ENCODE measurements at places on chromosomes 7 and 10.
A peak's percentile ranks its signal among the peaks of the same experiment; 100 is the strongest.

DNA sequence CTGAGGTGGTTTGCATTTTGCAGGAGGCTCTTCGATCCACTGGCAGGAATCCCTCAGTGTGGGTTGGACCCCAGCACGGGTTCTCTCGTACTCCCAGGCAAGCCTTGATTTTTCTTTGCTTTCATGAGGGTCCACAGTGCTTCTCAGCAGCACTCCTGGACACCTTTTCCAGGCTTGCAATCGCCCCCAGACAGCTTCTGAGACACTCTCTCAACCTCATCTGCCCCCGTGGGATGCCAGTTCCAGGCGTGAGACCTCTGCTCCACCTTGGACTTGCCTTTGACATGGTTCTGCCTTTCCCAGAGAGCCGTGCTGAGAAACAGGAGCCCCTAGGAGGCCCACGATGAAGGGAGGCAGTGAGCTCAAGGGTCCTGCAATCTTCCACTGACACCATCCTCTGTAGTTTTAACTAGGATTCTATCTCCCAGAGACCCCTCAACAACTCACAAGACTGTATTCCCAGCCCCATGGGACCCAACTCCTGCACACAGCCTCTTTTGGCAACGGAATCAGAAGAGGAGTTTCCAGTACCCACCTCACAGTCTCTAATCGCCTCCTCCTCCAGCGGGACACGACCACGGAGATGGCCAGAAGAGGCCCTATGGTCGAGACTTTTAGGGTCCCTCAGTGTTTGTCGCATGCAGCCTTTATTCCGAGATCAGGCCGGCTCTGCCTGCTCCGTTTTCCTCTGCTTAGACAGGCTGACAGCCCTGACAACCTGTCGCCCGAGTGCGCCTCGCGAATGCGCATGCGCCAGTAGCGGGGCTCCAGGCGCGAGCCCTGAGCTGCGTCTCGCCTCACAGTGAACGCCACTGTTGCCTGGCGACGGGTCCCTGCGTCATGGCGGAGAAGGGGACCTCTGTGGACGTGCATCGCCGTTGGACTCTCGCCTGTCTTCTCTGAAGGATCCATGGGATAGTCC is 26.0 kb upstream of the ZNF273 start:
- DNase-seq = peak; percentile 75

DNA sequence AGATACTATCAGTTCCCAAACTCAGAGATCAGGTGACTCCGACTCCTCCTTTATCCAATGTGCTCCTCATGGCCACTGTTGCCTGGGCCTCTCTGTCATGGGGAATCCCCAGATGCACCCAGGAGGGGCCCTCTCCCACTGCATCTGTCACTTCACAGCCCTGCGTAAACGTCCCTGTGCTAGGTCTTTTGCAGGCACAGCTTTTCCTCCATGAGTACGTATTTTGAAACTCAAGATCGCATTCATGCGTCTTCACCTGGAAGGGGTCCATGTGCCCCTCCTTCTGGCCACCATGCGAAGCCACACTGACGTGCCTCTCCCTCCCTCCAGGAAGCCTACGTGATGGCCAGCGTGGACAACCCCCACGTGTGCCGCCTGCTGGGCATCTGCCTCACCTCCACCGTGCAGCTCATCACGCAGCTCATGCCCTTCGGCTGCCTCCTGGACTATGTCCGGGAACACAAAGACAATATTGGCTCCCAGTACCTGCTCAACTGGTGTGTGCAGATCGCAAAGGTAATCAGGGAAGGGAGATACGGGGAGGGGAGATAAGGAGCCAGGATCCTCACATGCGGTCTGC is 162.2 kb downstream of the EGFR start:
- no peak for DNase-seq

GRCh38 chr10:72424561-72424960 is 69.8 kb upstream of the DNAJB12 start:
- no peak for DNase-seq

DNA sequence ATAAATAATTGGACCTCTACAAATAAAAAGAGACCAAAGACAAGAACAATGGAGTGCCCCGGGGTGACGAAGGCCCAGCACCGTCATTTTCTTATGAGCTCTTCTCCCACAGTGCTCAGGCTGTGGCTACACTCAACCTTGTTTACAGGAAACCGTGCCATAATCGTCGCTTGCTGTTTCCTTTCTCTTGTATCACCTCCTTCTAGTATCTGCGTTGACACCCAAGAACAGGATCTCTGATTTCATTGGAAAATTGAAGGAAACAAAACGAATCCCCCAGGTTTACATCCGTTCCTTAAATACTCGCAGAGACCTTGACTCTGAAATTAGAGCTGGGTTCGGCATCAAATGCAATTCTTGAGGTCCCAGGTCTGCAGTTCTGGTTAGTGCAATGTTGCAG is 1.7 kb upstream of the IGFBP3 start:
- DNase-seq = no peak

DNA sequence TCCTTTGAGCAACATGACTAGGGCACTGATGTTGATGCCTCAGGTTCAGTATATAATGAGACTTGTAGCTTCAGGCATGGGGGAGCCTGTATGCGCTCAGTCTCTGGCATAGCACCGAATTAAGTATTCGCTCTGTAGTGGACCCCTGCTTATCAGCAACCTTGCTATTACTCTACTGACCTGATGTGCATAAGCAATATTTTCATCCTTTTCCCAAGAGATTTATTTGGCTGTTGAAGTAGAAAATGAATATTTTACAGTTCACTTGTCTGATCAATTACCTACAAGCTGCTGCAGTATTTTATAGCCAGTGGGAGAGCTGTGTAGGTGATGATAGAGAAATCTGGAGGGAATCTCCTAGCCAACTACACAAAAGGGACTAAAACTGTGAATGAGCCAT is 781.6 kb upstream of the PHF14 start:
- DNase-seq = no peak

DNA sequence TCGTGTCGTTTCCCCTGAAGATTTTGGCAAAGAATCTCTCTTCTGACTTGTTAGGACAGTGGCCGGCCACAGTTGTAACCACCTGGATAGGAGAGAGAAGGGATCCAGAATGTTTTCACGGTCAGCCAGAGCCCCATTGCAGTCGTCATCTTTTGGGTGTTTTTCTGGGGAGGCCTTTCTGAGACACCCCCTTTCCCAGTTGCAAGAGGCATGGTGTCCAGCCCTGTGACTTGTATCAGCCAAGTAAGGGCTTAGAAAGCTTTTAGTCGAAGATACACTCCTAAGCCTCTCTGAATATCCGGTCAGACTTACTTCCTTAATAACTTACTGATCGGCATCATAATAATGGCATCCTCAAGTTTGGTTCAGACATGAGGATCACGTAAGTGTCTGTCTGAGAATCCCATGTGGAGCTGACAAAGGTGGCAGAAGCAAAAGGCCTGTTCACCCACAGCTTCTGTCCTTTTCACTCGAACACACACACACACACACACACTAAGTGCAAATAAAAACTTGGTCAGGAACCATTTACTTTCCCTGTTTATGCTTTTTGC is 435.7 kb upstream of the GALNT17 start:
- no peak for DNase-seq

GRCh38 chr10:79149662-79150443 is 81.1 kb downstream of the ZMIZ1 start:
- DNase-seq = peak; percentile 85

- DNase-seq = no peak
These were observed 28.6 kb downstream of the ST7 start for GRCh38 chr7:116981939-116982338.

GRCh38 chr7:149225106-149225505 is 14.3 kb upstream of the ZNF212 start:
- DNase-seq = no peak

DNA sequence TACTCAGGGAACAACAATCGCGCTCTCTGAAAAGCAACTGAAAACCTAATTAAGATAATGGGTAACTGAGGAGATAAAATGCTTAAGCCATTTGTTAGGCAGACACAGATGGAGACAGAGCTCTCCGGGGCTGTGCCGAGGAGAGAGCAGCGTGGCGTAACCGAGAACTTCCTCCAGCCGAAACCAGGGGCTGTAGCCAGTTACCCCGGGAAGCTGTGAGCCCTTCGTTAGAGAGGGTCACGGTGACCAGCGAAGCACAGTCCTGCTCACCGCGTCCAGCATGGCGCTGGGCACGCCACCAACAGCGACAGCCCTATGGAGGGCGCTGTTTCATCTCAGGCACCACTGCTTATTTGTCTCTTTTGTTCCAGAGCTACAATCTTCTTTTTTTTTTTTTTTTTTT is 16.1 kb downstream of the PAPOLB start:
- no peak for DNase-seq

DNA sequence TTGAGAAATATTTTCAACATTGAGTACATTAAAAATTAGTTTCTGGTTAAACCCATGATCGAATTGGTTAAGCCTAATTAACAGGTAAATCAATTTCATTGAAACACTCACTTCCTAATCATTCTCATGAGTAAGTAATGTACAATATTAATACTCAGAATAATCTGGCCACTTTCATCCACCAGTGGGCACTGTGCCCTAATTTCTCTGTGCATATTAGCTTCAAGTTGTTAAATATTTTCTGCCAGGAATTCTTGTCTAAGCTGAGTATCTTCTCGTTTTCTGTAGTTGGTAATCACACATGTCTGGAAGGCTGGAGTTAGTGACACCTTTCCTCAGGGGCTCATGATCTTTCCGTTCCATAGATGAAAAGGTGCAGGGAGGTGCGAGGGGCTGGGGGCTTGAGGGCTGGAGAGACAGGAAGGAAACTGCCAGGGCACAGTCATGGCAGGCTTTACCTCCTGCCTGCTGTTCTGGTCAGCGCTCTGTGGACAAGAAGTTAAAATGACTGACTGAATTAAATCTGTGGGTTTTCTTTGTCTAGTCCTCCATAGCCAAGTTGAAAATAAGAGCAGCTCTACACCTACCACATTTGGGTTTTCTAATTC is 71.9 kb downstream of the WIPF3 start:
- no peak for DNase-seq

- no peak for DNase-seq
These were observed 12.9 kb upstream of the AKR1D1 start for GRCh38 chr7:138063400-138063799.

GRCh38 chr10:14241196-14241595 is 89.5 kb downstream of the FRMD4A start:
- DNase-seq = no peak

GRCh38 chr10:123145542-123146012 is 2.4 kb upstream of the HMX2 start:
- no peak for DNase-seq

DNA sequence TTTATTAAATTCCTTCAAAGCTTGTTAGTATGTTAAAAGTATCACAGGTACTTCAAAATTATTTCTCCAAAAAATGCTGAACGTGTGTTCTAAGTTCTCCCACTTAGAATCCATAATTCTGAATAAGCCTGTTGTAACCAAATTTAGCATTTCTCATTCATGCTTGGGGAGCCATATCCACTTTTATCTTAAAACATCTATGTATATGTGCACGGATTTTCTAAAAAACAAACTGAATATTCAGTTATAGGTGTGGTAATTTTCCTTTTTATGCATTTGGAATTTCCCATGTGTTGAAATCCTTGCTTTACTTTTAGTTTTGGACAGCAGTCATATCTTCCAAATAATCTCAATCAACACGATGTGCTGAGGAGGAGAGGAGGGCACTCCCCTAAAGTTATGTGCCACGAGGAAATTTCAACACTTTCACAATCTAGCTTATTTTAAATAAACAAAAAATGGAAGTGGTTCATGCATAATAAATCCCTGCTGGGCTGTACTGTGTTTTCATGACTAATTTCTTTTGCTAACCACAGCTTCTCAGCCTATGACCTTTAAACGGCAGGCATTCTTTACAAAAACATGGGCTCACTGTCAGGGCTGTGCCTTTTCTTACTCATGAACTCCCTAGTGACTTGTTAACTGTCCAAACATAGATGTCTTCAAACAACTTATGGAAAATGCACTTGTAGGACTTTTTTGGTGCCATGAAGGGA is 380.3 kb upstream of the SEMA3C start:
- DNase-seq = no peak

DNA sequence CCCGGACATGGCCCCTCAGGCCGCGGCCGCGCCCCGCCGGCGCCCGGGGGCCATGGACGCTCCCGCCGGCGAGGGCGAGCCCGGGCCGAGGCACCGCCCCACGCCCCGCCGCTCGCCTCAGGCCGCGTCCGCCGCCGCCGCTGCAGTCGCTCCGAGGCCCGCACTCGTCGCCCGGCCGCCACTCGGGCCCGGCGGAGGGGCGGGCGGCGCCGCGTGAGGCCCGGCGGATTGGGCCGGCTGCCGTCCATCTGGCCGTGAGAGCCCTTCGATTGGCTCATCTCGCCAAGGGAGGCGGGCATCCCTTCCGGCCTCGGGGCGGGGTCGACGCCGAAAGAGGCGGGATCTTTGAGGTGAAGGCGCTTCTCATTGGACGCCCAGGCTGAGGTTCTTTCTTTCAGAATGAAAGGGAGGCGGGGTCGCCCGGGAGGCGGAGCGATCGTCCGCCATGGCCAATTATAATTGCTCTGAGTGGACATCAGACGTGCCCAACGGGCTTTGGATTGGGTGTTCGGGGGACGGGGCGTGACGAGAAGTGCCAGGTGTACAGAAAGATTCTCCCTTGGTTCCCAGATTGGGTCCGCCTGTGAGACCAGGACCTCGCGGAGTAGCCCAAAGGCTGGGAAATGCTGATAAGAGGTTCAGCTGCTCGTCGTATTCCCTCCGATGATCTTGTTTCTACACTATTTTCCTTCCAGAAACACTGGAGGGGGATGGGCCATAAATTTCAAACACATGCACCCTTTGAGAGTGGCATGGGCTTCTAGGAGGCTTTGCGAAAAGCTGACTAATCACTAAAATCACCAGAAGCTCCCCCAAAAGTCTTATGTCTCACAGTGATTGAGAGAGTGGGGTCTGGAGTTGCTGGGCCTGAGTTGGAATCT is at the start of gene GNA12:
GNA12 (minus strand) TSS at position 156 of the 881 bp plus-strand sequence; CDS start at position 9, 147 bp downstream.
- peak; percentile 99 for DNase-seq

All from aorta (tissue), 5 donors.